ENCODE measurements at places on chromosomes 2 and 18. TPM values are rescaled to one million over a fixed set of nuclear protein-coding genes. Genes with fewer than 3 reads are reported as not detected.

Gene FBXO41
- 1.6 TPM for total RNA-seq

Gene RBM44
- total RNA-seq = 0.97 TPM

Gene HOXD12
- total RNA-seq = not detected

Gene TCF7L1
- 4.3 TPM for total RNA-seq

Gene ORC2
- total RNA-seq = 22.5 TPM

Gene MAP3K2
- 53.5 TPM for total RNA-seq

Gene FSHR
- total RNA-seq = not detected

GRCh38 chr2:202114795-202115194 is 41.7 kb downstream of the KIAA2012 start:
- DNase-seq = peak; percentile 64

DNA sequence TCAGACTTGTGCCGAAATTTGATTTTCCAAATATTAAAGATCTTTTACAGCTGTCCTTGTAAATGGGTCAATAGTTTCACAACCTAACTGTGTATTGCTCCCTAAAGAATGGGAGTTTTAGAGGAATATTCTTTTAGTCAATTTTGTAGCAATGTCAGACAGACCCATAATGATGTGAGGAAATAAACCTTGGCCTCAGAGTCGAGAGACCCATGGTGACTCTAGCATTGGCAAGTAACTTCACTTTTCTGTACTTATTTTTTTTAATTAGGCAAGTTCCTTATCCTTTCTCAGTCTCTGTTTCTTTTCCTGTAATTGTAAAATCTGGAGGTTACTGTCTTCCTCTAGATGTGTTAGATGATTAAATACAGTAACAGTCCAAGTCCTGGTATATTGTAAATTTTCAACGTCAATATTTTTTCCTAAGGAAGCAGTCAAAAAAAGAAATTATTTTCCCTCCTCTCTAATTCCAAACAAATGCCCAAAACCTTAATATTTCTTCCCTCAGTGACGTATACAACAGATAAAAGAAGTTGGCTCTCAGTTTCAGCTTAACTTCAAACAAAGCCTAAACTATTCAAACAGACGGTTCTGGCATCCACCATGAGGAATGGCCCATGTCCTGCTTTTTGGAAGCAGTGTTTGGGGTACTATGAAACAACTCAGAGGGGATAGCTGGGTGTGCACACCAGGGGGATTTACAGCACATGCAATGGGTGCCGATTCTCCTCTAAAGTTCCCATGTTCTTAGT is 466.7 kb downstream of the TNS1 start:
- DNase-seq = no peak

DNA sequence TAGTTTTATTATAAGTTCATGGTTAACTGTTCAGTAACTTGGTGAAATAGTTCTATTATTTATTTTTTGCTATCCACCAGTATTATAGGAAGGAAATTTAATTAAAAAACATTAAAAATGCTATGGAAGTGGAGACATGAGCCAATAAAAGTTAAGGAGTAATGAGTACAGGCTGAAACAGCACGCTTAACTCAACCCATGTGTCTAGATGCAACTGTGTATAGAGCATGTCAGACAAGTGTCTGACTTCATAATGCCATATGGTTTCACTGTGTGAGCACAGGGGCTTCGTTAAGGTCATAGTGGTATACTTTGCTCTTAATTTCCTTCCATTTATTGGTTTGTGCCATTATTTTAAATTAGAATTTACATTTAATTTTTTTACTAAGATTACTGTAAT is 566.8 kb upstream of the NRP2 start:
- DNase-seq = no peak

DNA sequence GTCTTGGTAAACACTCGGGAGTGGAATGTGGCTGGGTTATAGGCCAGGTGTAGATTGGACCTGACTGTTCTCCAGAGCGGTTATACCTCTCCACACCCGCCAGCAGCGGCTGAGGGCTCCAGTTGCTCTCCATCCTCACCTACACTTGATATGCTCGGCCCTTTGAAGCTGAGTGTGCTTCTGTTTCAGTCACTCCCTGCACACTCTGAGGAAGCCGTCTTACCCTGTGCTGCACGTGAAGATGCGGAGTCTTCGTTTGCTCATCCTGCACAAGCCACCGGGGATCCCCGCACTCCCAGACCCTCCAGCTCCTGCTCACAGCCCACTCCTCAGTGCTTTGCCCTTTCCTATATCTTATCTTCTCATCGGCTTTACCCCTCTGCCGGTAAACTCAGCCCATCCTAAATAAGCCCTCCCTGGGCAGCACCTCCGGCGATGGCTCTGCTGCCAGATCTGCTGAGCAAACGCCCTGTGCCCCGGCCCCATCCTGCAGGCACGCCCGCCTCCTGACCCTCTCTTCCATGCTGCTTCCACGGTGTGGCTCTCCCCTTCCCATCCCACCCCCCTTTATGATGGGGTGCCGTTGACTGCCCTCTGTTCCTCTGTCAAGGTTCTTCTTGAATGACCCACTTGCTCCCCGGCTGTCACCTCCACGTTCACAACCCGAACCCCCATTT is 47.3 kb upstream of the ODC1 start:
- DNase-seq = no peak

DNA sequence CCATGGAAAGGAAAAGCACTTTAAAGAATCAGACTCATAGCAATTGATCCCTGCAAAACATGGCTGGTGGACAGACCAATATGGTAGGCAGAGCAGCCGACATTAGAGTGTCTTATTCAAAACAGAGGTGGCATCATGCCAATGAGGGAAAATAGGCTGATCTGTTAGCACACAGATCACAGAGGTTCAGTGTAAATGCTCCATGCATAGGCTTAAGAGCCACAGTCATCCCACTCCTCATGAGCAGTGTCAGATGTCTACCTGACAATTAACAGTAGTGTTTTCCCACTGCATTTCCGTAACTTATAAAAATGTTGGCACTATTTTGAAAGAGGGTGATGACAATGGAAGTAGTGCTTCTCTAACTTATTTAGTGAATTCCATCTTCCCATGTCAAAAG is 86.7 kb downstream of the SPATS2L start:
- DNase-seq = no peak

DNA sequence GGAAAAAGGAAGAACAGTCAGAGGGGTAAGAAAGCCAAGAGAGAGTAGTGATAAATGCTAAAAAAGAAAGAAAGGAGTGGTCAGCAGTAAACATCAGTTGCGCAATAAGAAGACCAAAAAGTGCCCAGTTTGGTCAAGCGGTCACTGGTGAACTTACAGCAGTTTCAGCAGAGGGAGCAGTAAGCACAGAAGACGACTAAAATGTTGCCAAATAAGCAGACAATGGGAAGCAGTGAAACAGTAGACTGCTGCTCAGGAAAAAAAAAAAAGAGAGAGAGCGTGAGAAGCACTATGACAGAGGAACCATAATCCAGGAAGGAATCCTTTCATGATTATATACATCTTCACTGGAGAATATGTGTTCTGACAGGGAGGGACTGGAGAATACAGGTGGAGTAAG is 45.8 kb downstream of the DNAJC10 start:
- peak; percentile 61 for DNase-seq

- DNase-seq = no peak
These were observed 17.5 kb downstream of the C2orf69 start for GRCh38 chr2:199928626-199929025.

Data from fibroblast of villous mesenchyme (primary cell).